ENCODE measurements at places on chromosomes 4 and X.

- no peak for DNase-seq
Observed at GRCh38 chr4:182655340-182655739, 261.8 kb downstream of the DCTD start.

DNA sequence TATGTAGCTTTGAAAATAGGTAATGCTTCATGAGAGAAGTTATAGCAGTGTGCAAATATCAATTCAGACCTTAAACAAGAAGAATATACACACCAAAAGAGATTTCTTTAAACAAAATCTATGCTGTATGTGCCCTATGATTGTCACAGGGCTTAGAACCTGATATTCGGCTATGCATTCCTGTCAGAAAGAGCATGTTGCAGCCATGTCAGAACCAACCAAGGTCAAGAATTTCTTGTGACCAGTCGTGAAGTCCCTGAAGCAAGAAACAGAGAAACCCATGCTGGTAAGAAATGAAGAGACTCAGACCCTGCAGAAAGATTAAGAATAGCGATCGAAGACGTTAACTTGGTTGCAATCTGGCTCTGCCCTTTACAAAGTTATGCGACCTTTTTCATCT lies 210.3 kb upstream of the SPIN4 start:
- no peak for DNase-seq

- DNase-seq: no peak
Observed at GRCh38 chr4:94641702-94642560, 115.8 kb upstream of the BMPR1B start.

DNA sequence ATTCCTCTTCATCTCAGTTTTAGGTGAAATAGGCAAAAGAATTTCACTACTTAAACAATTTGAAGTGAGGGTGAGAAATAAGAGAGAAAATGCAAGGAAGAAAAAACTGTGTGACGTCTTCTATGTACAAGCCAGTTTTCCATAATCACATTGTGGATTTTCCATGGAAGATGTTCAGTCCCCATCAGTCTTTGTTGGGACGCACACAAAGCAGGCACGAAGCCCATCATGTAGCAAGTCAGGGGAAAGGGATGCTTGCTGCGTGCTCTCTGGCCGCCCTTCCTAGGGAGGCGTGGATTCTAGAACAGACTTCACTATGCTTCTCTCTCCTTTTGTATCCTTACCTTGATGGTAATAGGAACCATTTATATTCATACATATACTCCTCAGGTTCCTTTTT lies 54.7 kb downstream of the RBPJ start:
- DNase-seq: no peak

GRCh38 chrX:112816908-112817307 lies 23.7 kb downstream of the AMOT start:
- no peak for DNase-seq

DNA sequence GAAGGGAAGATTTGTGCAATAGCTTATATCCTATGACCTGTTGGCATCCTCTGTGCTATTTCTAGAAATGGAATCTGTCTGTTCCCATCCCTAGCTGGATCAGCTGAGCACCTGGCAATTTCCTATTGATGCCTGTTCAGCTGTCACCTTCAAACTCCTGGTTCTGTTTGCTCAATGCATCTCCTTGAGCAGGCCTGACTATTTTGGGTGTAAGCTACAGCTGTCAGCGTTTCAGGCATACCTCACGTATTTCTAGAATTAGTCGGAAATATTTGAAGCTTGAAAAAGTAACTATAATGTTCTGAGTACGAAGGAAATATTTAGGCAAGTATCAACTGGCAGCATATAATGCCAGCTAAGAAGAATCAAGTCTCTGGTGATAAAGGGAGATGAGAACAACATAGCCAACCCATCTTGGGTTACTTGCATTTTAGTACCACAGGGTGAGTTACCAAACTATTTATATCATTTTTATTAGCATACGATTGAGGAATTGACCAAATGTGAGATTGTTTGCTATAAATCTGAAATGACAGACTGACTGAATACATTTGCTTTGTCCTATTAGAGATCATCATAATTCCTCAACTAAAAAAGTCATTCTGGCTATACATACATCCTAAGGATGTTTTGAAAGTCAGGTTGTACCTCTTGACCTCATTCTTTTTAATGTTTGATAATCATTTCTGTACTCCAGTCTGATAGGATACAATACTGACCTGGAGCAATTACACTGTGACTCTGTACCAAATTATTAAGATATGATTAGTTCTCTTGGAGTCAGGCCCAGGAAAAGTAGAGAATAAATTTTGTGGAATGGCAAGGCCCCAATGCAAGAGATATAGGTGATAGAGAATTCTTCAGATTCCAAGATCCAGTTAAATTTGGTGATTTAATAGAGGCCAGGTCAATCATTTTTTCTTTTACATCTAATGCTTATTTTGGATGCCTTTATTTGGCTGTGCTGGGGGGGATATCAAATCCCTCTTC lies 36.4 kb upstream of the PLAC1 start:
- no peak for DNase-seq

DNA sequence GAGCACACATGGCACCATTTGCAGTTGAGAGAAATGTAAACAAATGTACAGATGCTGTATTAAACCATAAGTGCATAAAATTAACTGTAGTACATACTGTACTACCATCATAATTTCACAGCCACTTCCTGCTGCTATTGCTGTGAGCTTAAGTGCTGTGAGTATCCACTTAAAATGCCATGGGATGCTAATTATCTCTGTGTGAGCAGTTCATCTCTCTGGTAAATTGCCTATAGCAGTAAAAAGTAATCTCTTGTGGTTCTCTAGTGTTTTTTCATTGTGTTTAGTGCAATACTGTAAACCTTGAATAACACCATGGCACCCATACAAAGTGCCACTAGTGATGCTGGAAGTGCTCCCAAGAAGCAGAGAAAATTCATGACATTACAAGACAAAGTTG lies 9.9 kb upstream of the SCOC start:
- DNase-seq: no peak

DNA sequence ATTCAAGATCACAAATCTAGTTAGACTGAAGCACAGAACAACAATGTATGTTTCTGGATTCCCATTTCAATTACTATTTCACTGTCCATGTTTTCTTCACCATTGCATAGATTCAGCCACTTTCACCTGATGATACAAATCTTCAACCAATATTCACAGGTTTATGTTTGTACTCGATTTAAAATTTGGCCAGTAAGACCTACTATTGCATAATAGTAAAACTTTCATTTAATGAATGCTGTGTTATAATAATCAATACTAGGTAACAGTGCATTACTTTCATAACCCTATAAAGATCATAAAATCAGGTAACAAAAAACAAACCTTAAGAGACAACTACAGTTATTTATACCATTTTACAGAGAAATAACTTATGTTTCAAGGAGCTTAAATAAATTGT lies 2209.1 kb downstream of the ARAP2 start:
- no peak for DNase-seq

- DNase-seq: no peak
Observed at GRCh38 chr4:41556526-41556925, 18.6 kb downstream of the LIMCH1 start.

- peak; percentile 53 for DNase-seq
Observed at GRCh38 chr4:10157478-10158332, 41.1 kb upstream of the WDR1 start.

DNA sequence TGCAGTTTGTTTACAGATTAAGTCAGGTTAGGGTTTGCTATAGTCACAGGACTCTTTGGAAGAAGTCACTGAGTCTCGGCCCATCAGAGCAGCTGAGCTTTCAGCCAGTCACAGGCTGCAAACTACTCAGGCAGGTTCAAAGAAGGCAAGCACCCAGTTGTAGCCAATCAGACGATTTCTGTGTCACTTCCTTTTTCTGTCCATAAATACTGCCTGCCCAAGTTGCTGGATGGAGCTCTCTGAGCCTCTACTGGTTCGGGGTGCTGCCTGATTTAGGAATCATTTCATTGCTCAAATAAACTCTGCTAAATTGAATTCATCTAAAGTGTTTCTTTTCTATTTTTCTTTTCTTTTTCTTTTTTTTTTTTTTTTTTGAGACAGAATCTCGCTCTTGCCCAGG lies 7.3 kb upstream of the SH3BP2 start:
- peak; percentile 57 for DNase-seq

- peak; percentile 83 for DNase-seq
Observed at GRCh38 chr4:1809754-1810502, 16.8 kb downstream of the FGFR3 start.

DNA sequence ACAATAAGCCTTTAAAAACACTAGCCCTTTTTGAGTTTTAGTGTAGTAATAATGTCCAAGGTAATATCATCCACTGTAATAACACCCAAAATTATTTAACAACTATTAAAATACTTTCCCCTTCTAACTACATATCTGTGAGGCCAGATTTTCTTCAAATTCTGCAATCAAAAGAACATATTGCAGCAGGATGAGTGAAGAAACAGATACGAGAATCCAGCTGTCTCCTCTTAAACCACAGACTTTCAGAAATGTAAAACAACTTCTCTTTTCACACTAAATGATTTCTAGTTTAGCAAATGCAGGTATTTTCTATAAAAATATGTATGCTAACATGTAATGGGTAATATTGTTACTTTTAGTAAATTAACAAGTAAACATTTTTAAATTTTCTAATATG lies 148.9 kb downstream of the PRDM5 start:
- DNase-seq: no peak

- no peak for DNase-seq
Observed at GRCh38 chr4:165584916-165585315, 206.1 kb downstream of the CPE start.

- no peak for DNase-seq
Observed at GRCh38 chr4:153137677-153138630, 66.3 kb upstream of the TRIM2 start.

DNA sequence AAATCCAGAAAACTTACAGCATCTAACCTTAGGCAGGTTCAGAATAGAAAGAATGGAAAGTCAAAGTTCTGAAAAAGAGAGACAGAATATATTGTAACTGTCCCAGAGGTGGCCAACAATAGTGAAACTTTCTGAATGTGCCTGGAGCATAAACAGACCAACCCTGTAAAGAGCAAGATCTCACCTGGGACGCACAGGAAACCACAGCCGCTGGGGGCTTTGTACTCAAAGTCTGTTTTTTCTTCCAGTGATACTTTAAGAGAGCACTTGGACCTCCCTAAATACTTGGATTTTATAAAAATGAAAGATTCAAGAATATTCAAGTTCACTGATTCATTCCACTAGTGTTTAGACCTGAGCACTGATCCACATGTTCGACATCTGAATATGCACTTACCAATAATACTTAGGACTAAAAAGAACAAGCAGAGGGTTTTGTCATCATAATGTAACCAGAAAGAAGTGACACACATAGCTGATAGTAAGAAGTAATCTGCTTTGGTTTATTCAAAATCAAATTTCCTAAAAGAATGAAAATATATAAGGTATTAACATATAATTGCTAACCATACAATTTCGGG lies 35.3 kb downstream of the ARAP2 start:
- DNase-seq: peak; percentile 21

- no peak for DNase-seq
Observed at GRCh38 chr4:142419712-142420111, 426.4 kb downstream of the INPP4B start.

GRCh38 chrX:18624599-18624998 lies 47.3 kb downstream of the RS1 start:
- DNase-seq: no peak

- no peak for DNase-seq
Observed at GRCh38 chr4:78513411-78513975, 38.1 kb upstream of the ANXA3 start.

GRCh38 chr4:151169223-151169622 lies 69.8 kb downstream of the RPS3A start:
- DNase-seq: no peak

DNA sequence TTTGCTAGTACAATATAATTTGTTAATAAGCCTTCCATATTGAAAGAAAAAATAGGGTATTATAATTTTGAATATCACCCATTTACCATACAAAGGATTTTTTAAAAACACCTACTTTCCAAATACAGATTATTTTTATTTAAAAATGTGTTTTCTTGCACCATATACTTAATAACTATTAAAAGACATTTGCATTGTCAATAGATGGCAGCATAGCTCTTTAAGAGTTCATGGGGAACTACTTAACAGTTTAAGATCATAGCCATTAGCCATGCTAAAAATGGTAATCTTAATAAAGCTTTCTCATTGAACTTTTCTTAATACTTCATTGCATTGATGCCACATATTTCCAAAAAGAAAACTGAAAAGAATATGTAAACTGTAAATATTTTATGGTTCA lies 1995.9 kb downstream of the C4orf33 start:
- no peak for DNase-seq

DNA sequence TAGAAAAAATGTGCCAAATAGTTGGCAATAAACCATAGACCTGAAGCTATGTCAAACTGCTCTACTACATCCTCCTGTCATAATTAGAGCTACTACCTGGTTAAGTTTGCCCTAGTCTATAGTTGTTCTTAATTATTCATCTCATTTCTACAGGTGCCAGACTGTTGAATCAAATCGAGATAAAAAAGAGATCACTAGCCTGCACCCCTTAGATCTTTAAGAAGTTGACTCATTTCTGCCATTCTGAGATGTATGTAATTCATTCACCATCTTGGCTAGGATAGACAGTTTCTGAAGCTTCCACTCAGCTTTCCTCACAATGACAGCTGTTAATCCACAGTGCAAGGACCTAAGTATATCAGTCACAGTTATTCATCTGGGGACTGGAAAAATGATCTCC lies 452.1 kb upstream of the BOD1L1 start:
- DNase-seq: no peak

GRCh38 chr4:99043346-99043745 lies 45.2 kb downstream of the ADH5 start:
- no peak for DNase-seq

DNA sequence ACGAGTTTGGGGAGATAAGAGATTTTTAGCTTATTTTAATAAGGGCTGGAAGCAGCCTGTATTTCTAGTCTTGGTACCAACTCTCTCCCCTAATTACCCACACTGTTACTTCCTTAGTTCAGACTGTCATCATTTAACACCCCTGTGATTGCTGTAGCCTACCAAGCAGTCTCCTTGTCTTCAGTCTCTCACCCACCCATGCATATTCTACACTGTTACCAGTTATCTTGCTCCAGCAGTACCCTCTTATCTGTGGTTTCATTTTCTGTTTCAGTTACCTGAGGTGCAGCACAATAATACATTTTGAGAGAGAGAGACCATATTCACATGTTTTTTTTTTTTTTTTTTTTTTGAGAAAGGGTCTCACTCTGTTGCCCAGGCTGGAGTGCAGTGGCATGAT lies 80.2 kb downstream of the DIAPH2 start:
- no peak for DNase-seq

GRCh38 chrX:40852586-40852985 lies 117.2 kb upstream of the MED14 start:
- no peak for DNase-seq

All from activated CD4-positive, alpha-beta T cell treated with anti-CD3 and anti-CD28 coated beads for 48 hours (primary cell).